ENCODE measurements at places on chromosomes 2 and 18. TPM values are rescaled to one million over a fixed set of nuclear protein-coding genes. Genes with fewer than 3 reads are reported as not detected.

RELCH gene
- total RNA-seq: 6.4 TPM

IGFBP5 gene
- total RNA-seq: 0.08 TPM

MYOM1 gene
- 0.04 TPM for total RNA-seq

CYB5A gene
- total RNA-seq: 32.6 TPM

PROKR1 gene
- total RNA-seq: not detected

LTBP1 gene
- 72.8 TPM for total RNA-seq

CCDC195 gene
- not detected for total RNA-seq

CYBRD1 gene
- total RNA-seq: 22.3 TPM

LAMA3 gene
- 608 TPM for total RNA-seq

RAD51AP2 gene
- total RNA-seq: 0.04 TPM

PDCD1 gene
- not detected for total RNA-seq

FAM237A gene
- total RNA-seq: not detected

NDC80 gene
- 9.5 TPM for total RNA-seq

ZNF521 gene
- total RNA-seq: not detected

CAPN14 gene
- 0.30 TPM for total RNA-seq

SPDYA gene
- total RNA-seq: not detected

CYRIA gene
- 0.30 TPM for total RNA-seq

OXER1 gene
- not detected for total RNA-seq

LRRC30 gene
- not detected for total RNA-seq
